ENCODE measurements at places on chromosomes 1 and 21.

- no peak for DNase-seq
These were observed 61.7 kb upstream of the C1orf115 start for GRCh38 chr1:220628431-220628830.

GRCh38 chr1:151577173-151577572 is 34.7 kb upstream of the SNX27 start:
- no peak for DNase-seq

DNA sequence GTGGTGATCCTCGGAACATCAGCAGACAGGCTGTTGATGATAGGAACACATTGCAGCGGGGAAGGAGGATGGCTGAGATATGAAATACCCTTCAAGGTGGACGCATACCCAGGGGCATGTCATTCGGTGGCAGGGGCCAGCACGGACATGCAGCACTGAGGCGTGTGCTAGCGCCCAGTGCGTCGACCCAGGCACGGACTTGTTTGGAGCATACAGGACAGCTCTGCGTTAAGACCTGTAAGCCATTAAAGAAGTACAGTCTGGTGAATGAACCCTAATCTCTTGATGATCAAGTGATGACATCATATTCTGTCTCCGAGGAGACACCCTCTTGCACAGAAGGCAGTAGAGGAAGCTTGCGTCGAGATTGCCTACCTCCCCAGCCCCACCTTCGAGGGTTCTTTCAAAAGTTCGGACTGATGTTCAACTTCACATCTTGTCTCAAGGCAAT is 63.6 kb upstream of the KIF26B start:
- DNase-seq = no peak

DNA sequence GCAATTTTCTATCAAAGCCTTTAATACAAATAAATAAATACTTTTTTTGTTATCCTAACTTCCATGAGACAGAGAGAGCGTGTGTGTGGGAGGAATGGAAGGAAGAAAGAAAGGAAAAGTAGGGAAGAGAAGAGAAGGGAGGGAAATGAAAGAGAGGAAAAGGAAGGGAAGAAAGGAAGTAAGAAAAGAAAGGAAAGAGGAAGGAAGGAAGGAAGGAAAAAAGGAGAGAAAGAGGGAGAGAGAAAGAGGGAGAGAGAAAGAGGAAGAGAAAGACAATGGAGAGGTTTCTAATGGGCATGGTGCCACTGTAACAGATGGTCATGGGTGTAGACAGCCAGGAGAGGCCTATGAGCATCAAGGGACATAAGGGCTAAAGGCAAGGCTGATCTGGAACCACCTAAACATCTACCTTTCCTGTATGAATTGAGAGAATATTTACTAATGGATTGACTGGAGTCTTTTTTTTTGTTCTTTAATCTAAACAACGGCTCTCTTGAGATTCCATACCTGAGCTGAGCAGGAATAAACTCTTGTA is 234.9 kb downstream of the PTPRC start:
- DNase-seq = peak; percentile 52

GRCh38 chr1:73781251-73781650 is 416.7 kb downstream of the LRRIQ3 start:
- no peak for DNase-seq

- DNase-seq = peak; percentile 14
These were observed 122.3 kb upstream of the SLC44A3 start for GRCh38 chr1:94697839-94698238.

DNA sequence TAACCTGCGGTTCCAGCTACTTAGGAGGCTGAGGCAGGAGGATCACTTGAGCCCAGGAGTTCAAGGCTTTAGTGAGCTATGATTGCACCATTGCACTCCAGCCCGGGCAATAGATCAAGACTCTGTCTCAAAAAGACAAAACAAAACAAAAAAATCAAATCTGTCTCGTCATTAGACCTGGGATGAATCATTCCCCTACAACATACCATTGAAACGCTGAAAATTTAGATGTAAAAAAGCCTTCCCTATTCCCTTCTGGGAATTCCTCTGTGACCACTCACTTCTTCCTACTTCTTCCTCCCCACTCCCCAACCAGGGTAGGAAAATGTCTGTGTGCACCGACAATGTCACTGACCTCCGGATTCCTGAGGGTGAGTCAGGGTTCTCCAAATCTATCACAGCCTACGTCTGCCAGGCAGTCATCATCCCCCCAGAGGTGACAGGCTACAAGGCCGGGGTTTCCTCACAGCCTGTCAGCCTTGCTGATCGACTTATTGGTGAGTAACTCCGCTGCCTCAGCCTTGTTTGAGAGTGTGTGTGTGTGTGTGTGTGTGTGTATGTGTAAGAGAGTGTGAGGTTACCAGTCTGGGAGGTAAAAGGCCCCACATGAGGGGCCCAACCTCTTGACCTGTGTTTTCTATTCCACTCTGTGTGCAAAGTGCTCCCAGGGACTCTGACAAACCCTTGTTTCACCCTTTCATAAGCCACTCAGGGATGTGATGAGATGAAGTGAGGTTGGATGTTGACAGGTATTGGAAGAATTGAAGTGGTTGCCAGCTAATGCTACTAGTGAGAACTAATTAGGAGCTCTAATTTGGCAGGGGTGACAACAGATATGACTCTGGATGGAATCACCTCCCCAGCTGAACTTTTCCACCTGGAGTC is 16.3 kb upstream of the SARS1 start:
- no peak for DNase-seq

- DNase-seq = no peak
These were observed 8.2 kb downstream of the DMRTB1 start for GRCh38 chr1:53467391-53467790.

DNA sequence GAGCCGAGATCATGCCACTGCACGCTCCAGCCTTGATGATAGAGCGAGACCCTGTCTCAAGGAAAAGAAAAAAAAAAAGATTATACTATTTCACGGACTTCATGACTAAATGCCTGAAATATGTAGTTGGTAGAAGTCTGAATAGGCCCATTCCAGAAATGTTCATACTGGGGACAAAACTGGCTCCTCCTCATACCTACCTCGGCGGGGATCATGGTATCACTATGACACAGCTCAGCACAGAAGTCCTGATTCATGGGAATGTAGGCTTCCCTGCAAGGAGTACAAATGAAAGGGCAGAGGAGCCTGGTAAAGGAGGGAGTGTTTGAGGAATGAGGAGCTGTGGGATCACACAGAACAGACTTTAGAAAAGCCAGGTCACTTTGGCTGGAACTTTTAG is 5.0 kb downstream of the SPATA46 start:
- DNase-seq = no peak

DNA sequence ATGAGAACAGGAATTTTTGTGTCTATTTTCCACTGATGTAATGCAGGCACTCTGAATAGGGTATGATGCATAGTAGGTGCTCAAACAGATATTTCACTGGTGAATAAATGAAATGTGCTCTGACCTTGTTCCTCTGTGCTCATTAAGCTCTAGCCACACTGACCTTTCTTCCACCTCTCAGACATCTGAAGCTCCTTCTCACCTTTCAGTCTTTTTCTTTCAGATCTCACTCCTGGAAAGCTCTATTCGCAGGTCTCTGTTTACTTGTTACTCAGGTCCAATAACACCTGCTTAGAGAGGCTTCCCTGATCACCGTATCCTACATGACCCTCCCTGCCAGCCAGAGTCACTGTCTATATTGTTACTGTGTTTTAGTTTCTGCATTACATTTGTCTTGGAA is 59.2 kb upstream of the IVNS1ABP start:
- DNase-seq = no peak

- no peak for DNase-seq
These were observed 754.8 kb downstream of the ADGRL2 start for GRCh38 chr1:82555501-82555900.

DNA sequence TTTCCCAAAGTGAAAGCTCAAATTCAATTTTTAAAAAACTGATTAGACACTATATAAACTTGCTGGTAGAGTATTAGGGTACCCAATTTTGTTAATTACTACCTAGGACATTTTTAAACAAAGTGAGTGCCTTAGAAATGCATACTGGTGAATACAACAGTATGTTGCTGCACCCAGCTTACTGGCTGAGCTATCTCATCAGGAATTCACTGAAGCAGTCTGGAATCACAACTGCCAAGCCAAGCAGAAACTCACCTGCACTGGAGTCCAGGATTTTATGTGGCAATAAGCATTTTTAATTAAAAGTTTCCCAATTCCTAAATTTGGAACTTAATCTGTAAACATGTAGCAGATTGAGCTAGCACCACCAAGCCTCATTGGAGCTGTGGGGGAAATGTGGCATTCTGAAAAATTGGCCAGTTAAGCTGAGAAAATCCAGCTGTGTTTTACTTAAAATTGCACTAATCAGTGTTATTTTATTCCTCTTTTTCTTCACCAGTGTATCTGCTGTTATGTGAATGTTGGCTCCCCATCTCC is 61.8 kb downstream of the CLEC20A start:
- DNase-seq = no peak

DNA sequence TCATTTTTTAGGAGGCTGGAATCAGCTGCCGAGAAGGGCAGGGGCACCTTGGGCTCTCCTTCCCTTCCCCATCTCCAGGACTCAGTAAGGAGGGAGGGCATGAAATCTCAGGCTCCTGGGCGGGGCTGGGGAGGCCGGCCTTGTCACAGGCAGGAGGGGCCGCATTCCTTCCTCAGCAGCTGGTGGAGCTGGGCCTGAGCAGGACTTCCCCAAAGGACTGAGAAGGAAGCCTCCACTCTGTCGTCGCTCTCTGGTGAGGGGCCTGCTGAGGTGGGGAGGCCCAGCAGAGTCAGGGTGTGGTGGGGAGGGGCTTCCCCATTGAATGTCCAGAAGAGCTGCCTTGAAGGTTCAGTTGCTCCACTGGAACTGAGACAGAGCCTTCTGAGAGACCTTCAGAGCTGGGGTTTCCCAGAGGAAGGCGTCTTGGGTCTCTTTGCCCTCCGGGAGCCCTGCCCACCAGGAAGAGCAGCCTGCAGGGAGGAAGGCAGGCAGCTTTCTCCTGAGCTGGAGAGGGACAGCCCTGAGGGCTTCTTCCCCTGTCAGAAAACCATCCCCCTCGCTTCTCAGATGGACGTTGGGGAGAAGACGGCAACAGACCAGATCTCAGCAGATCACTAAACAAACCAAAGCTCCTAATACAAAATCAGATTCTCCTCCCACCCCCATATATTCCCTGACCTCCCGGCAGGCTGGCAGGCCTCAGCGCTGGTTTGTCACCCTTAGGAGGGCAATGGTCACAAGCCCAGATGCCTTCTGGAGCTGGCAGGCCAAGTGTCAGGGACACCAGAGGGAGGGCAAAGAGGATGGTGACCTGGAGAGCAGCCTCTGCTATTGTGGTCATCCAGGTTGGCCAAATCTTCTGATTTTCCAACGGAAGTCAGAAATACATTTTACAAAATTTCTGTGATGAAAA is 10.7 kb downstream of the KCNA10 start:
- no peak for DNase-seq
